Cerebellum (tissue), 4 donors: ENCODE measurements at places on chromosomes 3 and 15. TPM values are rescaled to one million over a fixed set of nuclear protein-coding genes. Genes with fewer than 3 reads are reported as not detected.

DNA sequence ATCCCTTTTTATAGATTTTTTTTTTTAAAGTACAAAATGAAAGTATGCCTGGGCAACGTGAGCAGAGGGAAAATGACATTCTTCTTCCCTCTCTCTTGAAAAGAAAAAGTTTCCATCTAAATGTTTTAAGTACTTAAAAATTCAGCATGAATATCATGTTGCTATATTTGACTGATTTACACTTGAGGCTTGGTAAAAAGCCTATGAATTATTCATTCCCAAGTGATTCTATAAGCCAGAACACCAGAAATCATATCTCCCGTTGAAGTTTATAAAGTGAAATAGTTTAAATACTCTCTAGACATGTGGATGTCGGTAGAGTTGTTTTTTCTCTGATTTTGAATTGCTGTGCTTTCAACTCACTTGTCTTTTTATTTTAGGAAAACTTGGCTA lies 276.2 kb upstream of the RARB start:
- no peak for DNase-seq

DNA sequence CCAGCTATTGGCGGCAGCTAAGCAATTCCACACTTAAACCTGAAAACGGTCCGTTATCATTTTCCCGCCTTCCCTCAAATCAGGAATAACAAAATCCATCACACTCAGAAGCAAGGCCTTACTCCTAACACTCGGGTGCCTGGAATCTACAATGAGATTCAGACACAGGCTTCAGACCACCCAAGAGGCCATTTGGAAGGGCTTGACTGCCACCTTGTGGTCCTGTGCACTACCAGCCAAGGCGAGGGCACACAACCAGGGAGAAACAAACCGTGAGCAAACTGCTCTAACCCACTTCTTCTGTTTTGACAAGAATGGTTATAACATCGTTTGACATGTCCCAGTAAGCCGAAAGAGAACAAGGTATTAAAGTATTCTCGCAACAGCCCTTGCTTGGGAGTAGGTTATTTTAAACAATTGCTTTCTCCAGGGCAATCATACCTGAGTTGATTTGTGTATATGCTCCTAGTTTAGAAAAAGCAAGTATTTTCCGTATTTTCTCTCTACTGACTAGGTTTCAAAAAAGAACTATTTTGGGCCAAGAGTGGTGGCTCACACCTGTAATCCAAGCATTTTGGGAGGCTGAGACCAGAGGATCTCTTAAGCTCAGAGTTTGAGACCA lies 40.1 kb upstream of the TAFA4 start:
- DNase-seq = peak; percentile 31

Gene DLEC1
- 1.8 TPM for total RNA-seq

DNA sequence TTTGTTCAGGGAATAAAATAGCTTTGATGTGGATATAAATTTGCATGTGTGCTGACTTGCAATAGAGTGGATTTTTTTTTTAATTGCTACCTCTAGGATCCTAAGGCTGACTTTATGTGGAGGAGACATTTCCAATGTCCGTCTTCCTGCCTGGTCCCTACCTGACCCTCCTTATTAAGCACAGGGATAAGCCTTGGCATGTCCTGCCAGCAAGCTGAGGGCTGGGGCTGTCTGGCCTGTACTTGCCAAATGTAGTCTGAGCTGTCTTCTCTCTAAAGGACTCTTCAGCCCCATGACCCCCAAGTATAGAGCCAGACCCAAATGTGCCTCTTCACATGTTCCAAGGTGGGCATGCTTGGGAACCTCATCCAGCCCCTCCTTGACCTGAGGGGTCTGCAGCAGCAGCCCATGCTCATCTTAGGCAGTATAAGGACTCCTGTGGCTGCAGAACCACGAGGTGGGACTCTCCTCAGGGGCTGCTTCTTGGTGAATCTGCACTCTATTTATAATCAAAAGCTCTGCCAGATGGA lies 88.8 kb downstream of the CACNA1D start:
- no peak for DNase-seq

- no peak for DNase-seq
Observed at GRCh38 chr3:193895409-193895808, 240.5 kb upstream of the HES1 start.

DNA sequence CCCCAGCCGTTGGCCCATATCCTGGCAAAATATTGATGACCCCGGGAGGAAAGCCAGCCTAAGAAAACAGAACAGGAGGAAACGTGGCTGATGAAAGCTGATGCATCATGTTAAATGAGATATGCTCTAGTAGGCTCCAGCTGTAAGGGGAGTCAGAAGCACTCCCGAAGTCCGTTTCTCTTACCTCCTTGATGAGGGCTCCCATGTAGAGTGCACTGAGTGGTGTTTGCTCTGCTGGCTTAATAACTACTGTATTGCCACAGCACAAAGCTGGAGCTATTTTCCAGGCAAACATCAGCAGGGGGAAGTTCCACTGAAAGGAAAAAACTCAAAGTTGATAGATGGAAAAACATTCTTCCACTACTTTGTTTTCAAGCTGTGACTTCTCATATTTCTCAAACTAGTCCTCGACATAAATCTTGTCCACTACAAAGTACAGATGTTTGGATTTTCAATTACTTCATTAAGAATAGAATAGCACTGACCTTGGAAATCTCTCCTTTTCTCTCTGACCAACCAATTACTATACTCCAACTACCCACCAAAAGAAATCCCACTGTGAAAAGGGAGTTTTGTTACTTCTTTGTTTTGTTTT lies 72.7 kb downstream of the ALDH1A2 start:
- DNase-seq = no peak

Gene GABRR3
- total RNA-seq = not detected

DNA sequence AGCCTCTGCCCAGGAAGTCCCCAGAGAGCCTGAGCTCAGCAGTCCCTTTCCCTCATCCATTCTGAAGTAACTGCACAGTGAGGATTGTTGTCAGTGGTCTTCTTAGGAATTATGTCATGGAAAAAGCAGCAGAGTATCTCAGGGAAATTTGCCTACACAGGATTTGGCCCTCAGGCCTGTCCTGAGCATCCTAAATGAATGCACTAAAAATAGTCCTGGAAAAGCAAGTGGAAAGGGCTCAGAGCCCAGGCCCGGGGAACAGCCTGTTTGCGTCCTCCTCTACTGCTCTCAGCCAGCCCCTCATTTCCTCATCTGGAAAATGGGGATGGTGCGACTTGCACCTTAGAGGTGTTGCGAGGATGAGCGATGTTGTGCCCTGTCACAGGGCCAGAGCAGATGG lies 21.6 kb downstream of the LYSMD4 start:
- no peak for DNase-seq

Gene COL6A6
- 5.4 TPM for total RNA-seq

Gene A4GNT
- not detected for total RNA-seq

- no peak for DNase-seq
Observed at GRCh38 chr3:141644931-141645330, 93.2 kb upstream of the RNF7 start.

DNA sequence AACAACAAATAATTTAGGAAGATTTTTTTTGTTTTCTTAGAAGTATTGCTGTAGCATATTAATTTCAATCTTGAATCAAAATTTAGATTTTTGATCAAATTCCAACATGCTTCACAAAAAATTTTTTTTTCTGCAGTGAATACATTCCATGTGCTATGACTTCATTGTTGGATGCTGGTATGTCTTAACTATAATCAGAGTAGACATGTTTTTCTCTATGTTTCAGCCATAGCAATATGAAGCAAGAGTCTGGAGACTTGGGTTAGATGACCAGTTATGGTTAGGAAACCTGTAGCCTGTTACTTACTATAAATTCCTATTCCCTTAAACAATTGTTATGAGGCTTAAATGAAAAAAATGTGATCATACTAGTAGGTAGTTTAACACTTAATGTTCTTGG lies 176.1 kb upstream of the CHL1 start:
- DNase-seq = no peak

Gene PP2D1
- total RNA-seq = not detected

DNA sequence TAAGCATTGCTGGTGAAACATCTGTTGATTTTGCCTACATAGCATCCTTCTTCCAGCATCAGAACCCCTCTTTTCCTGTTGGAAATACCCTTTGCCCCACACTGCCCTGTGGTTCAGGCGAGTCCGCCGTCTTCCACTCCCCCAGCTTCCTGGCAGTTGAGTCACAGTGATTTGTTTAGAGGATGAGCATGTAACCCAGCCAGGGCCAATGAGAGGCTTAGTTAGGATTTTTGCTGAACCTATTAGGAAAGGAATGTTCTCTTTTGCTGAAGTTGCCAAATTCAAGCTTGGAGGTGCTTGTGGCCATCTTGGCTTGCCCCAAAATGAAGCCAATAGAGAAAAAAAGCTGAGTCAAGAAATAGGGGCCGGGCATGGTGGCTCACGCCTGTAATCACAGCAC lies 19.0 kb upstream of the MEX3B start:
- DNase-seq = no peak

Gene C3orf52
- total RNA-seq = 1.00 TPM

- no peak for DNase-seq
Observed at GRCh38 chr3:8576841-8577571, 67.6 kb downstream of the SSUH2 start.

- no peak for DNase-seq
Observed at GRCh38 chr3:191390580-191390979, 60.3 kb upstream of the UTS2B start.

DNA sequence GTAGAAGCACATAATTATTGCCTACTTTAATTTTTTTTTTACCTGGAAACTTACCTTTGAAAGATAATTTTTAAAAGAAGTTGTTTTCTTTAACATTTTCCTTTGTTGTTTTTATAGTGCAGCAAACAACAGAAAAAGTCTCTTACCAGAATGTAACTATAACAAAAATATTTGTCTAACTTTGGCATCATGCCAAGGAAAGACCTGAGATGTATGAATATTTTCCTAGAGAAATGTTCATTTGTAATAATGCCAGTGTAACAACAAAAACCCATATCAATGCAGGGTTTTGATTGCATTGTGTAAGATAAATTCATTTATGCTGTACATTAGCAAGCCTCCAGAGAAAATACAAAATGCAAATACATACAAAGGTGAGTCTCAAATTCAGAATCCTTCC lies 775.7 kb downstream of the SI start:
- DNase-seq = no peak

GRCh38 chr3:153320585-153321128 lies 158.6 kb downstream of the RAP2B start:
- no peak for DNase-seq

Gene RHOV
- 4.3 TPM for total RNA-seq

Gene ZNF774
- total RNA-seq = 6.1 TPM

- no peak for DNase-seq
Observed at GRCh38 chr15:58519516-58519915, 87.7 kb downstream of the LIPC start.

DNA sequence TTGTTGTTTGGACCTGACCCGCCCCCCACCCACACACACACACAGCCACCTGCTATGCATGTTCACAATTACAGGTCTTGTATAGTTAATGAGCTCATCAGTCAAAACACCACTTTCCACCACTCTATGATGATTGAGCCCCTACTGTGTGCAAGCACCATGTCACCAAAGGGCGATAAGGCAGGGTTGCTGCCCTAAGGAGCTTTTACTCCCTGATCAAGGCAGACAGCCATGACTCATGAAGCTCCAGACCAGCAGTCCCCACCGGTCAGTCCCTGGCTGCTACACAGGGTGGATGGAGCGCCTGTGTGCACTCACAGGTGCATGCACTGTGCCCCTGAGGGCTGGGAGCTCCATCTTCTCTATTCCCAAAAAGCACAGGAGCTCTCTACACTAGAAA lies 270.6 kb downstream of the CLSTN2 start:
- DNase-seq = no peak

GRCh38 chr3:37456270-37456708 lies 281.9 kb upstream of the LRRFIP2 start:
- DNase-seq = no peak

- DNase-seq = no peak
Observed at GRCh38 chr3:159234306-159234705, 432.5 kb downstream of the MFSD1 start.

Gene NME9
- total RNA-seq = 6.4 TPM

Gene CPNE9
- total RNA-seq = 4.4 TPM

- DNase-seq = peak; percentile 7
Observed at GRCh38 chr15:55846116-55846707, 103.3 kb upstream of the PRTG start.

GRCh38 chr3:156150434-156151066 lies 30.2 kb downstream of the KCNAB1 start:
- DNase-seq = peak; percentile 68

Gene CP
- total RNA-seq = 3.1 TPM

GRCh38 chr3:55818485-55818884 lies 331.4 kb upstream of the WNT5A start:
- DNase-seq = no peak

DNA sequence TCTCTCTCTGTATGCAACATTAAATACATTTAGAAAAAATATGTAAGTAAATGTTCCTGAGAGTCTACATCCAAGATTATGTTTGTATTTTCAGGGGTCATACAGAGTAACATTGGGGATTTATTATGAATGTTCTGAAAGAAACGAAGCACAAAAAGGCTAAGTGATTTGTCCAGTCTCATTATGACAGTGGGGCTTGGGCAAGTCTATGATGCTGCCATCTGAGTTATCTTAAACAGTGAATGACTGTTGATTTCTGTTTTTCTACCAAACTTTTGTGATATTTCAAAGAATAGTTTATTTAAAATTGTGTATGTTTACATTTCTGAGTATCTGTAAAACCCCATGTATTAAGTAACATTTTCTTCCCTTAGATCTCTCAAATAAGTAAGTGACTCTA lies 481.2 kb upstream of the ZNF717 start:
- DNase-seq = no peak

DNA sequence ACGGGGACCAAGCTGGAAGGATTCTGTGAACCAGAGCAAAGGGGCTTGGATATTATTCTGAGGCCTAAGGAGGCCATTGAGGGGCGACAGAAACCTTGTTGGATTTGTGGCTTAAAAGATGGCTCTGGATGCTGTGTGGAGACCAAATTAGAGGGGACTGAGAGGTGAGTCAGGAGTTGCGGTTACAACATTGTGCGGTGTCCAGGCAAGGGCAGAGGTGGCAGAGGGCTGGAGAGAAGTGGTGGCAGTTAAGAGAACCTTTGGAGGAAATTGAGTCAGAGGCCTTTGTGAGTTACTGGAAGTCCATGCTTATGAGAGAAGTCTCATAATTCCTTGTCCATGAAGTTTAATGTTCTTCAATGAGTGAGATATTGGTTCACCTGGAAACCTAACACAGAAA lies 143.2 kb downstream of the FAM43A start:
- DNase-seq = no peak
